ENCODE measurements at places on chromosomes 7 and 10.

GRCh38 chr7:33107136-33108066, 1.8 kb downstream of the RP9 start:
- peak; percentile 58 for DNase-seq
- H3K27me3 ChIP-seq: peaks cover 9% of the 10 kb centered on the region
- H3K4me1 ChIP-seq: peaks cover 4% of the 10 kb centered on the region
- H3K27ac ChIP-seq: no peak overlapping the region
- H3K36me3 ChIP-seq: peaks cover 21% of the 10 kb centered on the region

- no peak overlapping the region for H3K27ac ChIP-seq
- no peak overlapping the region for H3K4me3 ChIP-seq
- peaks cover 12% of the 10 kb centered on the region for H3K36me3 ChIP-seq
- no peak for DNase-seq
- no peaks in the 10 kb centered on the region for H3K4me1 ChIP-seq
Measured at GRCh38 chr7:47389171-47389922, 192.6 kb downstream of the TNS3 start.

DNA sequence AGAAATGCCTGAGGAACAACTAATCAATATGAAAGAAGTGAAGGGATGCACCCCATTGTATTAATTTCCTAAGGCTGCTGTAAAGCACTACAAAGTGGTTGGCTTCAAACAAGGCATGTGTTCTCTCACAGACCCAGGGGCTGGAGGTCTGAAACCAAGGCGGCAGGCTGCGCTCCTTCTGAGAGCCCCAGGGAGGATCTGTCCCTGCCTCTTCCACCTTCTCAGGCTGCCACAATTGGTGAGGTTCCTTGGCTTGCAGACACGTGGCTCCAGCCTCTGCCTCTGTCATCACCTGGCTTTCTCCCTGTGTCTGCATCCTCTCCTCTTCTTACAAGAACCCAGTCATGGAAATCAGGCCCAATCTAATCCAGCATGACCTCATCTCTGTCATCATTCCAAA, 110.1 kb downstream of the TNS3 start:
- H3K27me3 ChIP-seq: no peaks in the 10 kb centered on the region
- H3K4me1 ChIP-seq: peaks cover 5% of the 10 kb centered on the region
- H3K4me3 ChIP-seq: no peak overlapping the region
- DNase-seq: no peak
- H3K36me3 ChIP-seq: peaks cover 7% of the 10 kb centered on the region

DNA sequence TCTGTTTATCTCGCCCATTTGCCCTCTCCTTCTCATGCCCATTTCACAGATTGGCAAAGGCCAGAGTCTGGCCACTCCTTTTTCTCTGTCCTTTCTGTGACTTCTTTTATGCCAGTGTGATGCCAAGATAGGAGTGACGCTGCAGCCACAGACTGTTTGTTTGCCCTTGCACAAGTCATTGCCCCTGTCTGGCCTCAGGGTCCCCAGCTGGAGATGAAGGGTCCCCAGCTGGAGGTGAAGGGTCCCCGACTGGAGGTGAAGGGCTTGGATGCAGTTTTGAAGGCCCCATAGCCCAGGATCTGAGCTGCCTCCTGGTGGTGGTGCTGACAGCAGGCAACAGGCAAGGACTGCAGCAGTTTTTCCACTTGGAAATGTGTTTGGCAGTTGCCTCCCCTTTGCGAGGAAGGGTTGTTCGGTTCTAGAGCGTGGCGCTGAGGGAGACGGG, 50.8 kb upstream of the SLC29A3 start:
- H3K36me3 ChIP-seq: peaks cover 4% of the 10 kb centered on the region
- H3K4me1 ChIP-seq: peaks cover 49% of the 10 kb centered on the region
- no peak for DNase-seq
- H3K27ac ChIP-seq: peak overlapping the region; percentile 90
- no peak overlapping the region for H3K4me3 ChIP-seq

DNA sequence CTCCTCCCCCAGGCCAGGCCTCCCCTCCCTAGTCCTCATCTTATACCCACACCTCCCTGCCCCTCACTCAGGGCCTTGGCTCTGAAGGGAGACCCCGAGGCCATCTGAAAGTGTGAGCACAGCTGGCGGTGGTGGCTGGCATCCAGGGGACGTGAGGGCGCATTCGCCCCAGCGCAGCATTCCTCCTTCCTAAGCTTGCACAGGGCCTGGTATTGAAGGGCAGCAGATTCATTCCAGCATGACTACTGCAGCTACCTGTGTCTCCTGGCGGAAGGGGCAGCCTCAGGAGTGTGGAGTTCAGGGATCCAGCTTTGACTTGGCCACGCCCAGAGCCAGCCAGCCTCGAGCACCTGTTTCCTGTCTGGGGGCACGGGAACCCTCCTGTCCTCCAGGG, 72.6 kb downstream of the PARP12 start:
- peaks cover 6% of the 10 kb centered on the region for H3K4me1 ChIP-seq
- no peak overlapping the region for H3K4me3 ChIP-seq
- peak overlapping the region; percentile 16 for H3K27ac ChIP-seq
- no peak for DNase-seq
- H3K27me3 ChIP-seq: peaks cover 1% of the 10 kb centered on the region
- H3K36me3 ChIP-seq: no peaks in the 10 kb centered on the region

DNA sequence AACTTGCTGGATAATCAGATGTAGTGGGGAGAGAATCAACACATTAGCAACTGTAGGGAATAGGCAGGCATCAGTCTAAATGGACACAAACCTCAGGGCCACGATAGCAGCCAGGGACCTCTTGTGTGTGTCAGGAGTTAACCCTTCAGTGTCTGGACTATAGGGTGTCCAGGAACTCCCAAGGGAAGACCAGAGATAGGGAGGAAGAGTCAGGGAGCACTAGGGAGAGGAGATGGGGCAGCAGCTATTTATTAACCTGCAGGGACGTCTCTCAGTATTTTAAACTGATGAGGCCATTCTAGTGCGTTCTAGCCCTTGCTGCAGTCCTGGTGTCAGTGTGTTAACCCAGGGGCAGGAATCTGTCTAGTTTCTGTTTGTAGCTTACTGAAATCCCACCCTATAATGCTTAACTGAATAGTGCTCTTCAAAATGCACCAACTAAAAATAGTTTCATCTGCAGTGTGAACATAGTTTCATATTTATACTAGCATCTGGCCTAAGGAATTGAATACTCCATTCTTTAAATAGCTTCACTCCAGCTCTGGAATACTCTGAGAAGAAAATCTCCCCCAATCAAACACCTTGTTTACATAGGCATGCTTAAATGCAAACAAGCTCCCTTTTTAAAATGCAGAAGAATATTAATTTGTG, 62.7 kb downstream of the ARID5B start:
- H3K27ac ChIP-seq: no peak overlapping the region
- H3K36me3 ChIP-seq: peaks cover 10% of the 10 kb centered on the region
- H3K4me3 ChIP-seq: no peak overlapping the region
- H3K4me1 ChIP-seq: no peaks in the 10 kb centered on the region
- no peak for DNase-seq

- H3K27me3 ChIP-seq: peaks cover 9% of the 10 kb centered on the region
- no peak overlapping the region for H3K27ac ChIP-seq
- H3K4me3 ChIP-seq: no peak overlapping the region
- H3K4me1 ChIP-seq: peaks cover 7% of the 10 kb centered on the region
- peak; percentile 39 for DNase-seq
Measured at GRCh38 chr10:30284865-30285594, 64.0 kb downstream of the MTPAP start.

DNA sequence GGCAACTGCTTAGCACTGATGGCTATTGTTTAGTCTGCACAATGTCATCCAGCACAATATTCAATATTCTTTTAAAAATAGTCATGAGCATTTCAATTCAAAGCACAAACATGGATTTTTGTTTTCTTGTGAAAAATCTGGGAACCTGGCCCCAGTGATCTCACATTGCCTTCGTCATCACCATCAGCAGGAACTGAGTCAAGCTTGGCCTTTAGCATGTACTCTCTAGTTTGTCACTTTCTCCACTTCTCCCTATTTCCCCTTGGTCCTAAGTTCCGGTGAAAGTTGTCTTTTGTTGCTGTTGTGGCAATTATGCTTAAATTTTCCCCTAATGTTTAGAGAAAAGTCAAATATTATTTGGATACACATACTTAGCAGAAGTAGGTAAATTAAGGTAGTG, 252.9 kb upstream of the SORCS1 start:
- no peaks in the 10 kb centered on the region for H3K27me3 ChIP-seq
- no peak for DNase-seq
- peak overlapping the region; percentile 6 for H3K27ac ChIP-seq
- no peaks in the 10 kb centered on the region for H3K36me3 ChIP-seq

DNA sequence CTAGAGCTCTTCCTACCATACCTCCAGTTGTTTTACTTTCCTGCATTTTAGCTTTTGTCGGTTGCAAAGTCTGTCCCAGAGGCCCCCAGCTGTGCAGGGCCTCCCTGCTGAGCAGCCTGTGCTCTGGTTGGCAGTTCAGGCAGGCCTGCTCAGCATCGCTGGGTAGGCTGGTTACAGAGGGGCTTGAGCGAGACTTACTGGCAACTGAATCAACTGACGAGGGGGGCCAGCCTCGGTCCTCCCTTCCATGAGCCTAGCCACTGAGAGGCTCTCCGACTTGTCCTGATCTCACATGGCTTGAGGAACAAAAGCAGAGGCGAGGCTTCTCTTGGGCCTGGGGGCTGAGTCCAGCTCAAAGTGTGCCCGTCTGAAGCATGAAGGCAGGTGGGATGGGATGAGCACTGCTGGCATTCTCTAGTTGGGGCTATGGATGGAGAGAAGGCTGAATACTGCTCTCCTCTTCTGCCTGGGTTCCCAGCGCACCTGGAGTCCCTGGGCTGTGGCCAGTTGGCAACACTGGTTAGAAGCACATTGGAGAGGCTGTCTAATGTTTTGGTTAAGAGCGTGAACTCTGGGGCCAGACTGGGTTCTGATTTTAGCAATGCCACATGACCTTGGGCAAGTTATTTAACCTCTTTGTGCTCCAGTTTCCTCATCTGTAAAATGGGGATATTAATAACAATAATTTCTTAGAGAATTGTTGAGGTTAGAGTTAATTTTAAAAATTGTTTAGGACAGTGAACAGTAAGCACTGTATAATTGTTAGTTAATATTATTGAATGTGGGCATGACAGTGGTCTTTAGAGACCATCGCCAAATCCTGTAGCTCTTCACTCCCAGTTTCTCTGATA, 6.9 kb upstream of the SFRP5 start:
- H3K4me1 ChIP-seq: no peaks in the 10 kb centered on the region
- no peak for DNase-seq
- H3K36me3 ChIP-seq: no peaks in the 10 kb centered on the region
- H3K4me3 ChIP-seq: no peak overlapping the region

GRCh38 chr7:80499350-80499953, 12.4 kb downstream of the GNAT3 start:
- H3K27me3 ChIP-seq: no peaks in the 10 kb centered on the region
- peak; percentile 85 for DNase-seq
- H3K27ac ChIP-seq: peak overlapping the region; percentile 94
- H3K4me1 ChIP-seq: peaks cover 17% of the 10 kb centered on the region

DNA sequence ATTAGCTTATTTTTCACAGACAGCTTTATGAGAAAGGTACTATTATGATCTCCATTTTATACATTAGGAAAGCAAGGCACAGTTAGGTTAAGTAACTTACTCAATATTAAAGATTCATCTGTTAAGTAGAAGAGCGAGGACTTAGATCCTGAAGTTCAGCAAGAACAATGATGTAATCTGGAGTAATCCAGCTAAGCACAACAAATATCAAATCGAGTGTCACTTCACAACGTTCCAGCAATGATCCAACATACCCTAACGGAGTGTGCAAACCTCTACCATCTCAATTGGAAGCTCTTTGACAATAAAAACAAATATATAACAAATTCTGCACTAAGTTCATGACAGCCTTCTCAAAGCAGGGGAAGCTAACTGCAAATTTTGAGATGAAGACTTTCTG, 121.3 kb downstream of the CALCR start:
- H3K4me3 ChIP-seq: no peak overlapping the region
- no peaks in the 10 kb centered on the region for H3K4me1 ChIP-seq

GRCh38 chr10:78556705-78557432, 511.9 kb upstream of the ZMIZ1 start:
- H3K4me3 ChIP-seq: no peak overlapping the region
- H3K27me3 ChIP-seq: peaks cover 36% of the 10 kb centered on the region
- H3K27ac ChIP-seq: no peak overlapping the region
- no peaks in the 10 kb centered on the region for H3K36me3 ChIP-seq
- H3K4me1 ChIP-seq: no peaks in the 10 kb centered on the region

DNA sequence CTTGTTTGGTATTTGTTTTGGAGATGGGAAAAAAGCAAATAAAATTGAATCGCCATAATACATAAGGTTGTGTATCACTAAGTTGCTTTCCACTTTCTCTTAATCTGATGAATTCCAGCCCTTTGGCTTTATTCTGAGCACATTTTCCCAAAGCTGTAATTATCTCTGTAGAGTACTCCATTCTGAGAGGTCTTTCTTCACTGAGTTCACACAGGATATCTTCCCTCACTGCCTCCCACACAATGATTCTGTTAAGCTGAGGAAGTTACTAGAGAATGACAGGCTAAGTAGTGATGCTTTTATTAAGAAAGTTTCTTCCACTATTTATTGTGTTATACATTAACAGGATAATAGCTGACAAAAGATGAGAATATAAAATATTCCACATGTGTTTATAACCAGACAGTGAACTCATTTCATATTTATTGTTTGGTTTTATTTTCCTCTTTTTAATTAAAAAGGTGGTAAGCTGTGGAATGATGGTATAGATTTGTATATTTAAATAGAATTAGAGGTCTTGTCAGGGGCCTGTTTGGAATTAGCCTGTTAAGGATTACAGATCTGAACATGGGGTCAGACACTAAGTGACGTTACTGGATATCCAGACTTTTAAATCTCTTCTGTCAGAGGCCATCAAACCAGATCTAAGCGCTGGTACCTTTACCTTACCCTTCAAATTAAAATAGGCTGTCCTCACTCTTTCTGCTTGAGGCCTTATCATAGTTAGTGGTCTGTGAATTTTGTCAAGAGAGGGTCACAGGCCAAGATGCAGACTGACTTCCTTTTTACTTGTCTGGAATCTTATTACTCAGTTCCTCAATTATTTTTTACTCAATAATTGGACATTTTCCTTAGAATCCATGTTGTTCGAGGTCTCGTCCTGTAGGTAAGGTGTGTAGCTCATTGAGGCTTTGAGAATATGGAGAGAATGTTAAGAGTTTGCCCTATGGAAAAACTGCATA, 8.4 kb downstream of the PLXDC2 start:
- no peak for DNase-seq
- no peak overlapping the region for H3K27ac ChIP-seq
- H3K4me3 ChIP-seq: no peak overlapping the region
- H3K36me3 ChIP-seq: no peaks in the 10 kb centered on the region
- H3K4me1 ChIP-seq: peaks cover 24% of the 10 kb centered on the region

- no peaks in the 10 kb centered on the region for H3K27me3 ChIP-seq
- peaks cover 24% of the 10 kb centered on the region for H3K36me3 ChIP-seq
- peaks cover 10% of the 10 kb centered on the region for H3K4me1 ChIP-seq
- no peak overlapping the region for H3K27ac ChIP-seq
Measured at GRCh38 chr7:16637379-16637778, 8.2 kb downstream of the ANKMY2 start.

- peaks cover 7% of the 10 kb centered on the region for H3K4me1 ChIP-seq
- DNase-seq: no peak
- H3K4me3 ChIP-seq: no peak overlapping the region
- no peaks in the 10 kb centered on the region for H3K36me3 ChIP-seq
- peaks cover 24% of the 10 kb centered on the region for H3K27me3 ChIP-seq
- H3K27ac ChIP-seq: no peak overlapping the region
Measured at GRCh38 chr10:7432884-7433726, 22.3 kb upstream of the SFMBT2 start.

- H3K4me1 ChIP-seq: peaks cover 26% of the 10 kb centered on the region
- DNase-seq: no peak
- no peak overlapping the region for H3K4me3 ChIP-seq
- H3K27ac ChIP-seq: no peak overlapping the region
- H3K27me3 ChIP-seq: no peaks in the 10 kb centered on the region
Measured at GRCh38 chr10:56318816-56319215, 42.2 kb downstream of the ZWINT start.
